ENCODE measurements at places on chromosomes 12 and 14. TPM values are rescaled to one million over a fixed set of nuclear protein-coding genes. Genes with fewer than 3 reads are reported as not detected.

- no peak for ATAC-seq
These were observed 57.2 kb downstream of the WDR20 start for GRCh38 chr14:102196902-102197230.

DNA sequence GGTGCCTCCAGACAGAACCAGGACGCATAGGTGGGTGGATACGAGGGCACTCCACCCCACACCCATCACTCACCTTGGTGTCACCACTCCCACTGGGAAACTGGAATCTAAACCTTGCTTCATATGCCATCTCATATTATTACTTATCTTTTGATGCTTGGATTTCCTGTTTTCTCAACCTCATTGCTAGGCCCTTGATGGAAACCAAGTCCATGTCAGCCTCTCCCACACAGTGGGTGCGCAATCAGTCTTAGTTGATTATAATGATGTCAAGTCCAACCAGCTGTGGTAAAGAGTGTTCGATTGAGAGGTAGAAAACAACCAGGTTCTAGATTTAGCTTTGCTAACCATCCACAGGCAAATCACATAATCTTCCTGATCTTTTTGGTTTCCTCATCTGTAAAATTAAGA, 584 bp upstream of the DDHD1 start:
- no peak for ATAC-seq

DNA sequence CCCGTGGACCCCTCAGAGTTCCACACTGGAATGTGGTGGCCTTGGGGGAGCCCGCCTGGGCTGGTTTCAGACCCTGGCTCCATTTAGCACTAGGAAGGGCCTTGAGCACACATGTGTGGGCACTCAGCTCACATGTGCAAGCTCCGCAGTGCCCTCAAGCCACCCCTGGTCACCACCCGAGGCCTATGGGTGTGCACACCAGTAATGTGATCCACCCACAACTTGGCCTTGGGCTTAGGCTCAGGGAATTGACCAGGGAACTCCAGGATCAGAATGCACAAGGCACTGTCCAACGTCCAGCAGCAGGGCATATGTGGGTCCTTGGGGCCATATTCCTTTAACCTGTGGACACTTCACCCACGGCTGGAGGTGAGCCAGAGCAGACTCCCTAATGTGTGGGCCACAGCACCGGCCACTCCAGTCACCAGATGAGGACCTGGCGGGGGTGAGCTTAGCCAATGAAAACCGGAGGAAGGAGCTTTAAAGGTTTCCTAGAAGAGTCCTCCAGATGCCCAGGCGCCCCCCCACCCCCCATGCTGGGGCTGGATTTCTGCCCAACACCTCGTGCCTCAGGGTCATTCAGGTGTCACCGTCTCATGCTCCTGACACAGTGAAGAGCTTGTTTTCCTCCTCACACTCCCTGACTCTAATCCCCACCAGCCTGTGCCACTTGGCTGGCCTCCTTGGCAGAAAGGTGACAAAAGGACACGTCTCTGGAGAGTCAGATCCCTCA, 209.2 kb downstream of the ZFP36L1 start:
- no peak for ATAC-seq

DIO3 gene
- total RNA-seq, result 1.7 TPM

DNA sequence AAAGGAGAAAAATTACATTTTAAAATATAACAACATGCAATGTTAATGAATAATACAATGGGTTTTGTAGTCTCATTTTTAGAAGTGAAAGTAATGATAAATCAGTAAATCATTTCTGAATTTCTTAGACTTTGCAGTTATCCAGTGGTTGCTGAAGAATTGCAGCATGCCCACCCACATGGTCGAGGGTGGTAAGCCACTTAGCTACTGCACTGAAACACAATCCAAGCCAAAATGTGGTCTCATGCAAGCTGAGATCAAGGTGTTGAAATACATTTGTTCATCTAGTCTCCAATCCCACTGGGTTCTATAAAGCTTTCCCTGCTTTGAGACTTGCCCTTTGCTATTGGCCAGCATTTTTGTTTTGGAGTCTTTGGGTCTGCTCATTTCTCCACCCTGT, 247.9 kb downstream of the NELL2 start:
- ATAC-seq, result no peak

CCDC175 gene
- not detected for total RNA-seq

NCOR2 gene
- total RNA-seq, result 79.8 TPM

DNA sequence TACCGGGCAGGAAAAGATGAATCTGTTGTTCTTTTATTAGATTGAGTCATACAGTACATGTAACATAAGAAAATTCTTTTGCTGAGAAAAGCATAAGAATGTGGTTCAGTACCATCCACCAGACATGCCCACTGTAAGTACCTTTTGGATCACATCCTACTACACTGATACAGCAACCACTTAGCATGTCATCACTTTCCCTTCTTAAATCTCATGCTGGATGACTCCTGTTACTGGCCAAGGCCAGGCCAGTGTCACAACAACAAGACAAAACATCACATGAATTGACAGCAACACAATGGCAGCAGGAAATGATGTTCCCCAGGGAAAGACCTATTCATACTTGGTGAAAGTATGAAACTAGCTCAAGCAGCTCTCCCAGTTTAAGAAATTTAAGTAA, 46.4 kb downstream of the STXBP6 start:
- no peak for ATAC-seq

KICS2 gene
- 5.7 TPM for total RNA-seq

DNA sequence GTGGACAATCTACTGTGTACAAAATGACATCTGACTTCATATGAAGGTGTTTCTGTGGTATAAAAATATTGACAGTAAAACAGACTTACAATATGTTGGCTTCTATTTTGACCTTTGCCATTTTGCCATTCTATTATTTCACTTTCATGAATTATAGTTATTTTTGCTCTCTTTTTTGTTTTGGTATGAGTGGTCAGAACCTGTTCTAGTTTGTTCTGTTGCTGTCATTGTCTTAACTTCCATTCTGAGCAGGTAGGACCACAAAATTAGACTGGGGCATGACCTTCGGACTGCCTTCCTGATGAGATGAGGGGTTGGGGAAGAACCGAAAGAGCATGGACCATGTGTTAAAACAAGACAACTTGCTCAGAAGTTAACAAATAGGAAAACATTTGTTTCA, 36.5 kb upstream of the IFNG-AS1 start:
- no peak for ATAC-seq

SCN8A gene
- 0.47 TPM for total RNA-seq

DNA sequence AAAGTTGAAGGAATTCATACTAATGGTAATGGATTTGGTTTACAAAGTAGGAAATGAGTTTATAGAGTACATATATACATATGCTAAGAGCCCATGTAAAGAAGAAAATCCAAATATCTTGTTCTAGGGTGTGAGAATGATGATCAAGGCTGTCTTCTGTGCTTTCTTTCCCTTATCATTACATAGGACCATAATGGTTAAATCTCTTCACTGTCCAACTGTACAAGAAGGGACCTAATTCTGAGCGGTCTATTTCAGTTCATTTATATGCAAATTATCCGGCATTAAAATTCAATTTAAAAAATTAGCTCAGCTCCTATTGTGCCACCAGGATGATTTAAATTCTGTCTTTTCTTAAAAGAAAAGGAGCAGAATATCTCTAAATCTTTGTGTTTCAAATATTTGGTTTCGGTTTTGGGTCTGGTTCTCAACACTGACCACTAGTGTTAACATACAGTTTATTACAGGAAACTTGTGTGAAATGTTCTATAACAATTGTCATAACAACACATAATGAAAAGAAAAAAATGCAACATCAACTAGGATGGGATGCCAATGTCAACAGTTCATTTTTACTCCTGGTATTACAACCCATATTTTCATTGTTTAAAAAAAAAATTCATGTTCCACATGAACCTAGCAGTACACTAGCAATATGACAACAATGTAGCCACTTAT, 16.8 kb downstream of the OR4K1 start:
- no peak for ATAC-seq

DNA sequence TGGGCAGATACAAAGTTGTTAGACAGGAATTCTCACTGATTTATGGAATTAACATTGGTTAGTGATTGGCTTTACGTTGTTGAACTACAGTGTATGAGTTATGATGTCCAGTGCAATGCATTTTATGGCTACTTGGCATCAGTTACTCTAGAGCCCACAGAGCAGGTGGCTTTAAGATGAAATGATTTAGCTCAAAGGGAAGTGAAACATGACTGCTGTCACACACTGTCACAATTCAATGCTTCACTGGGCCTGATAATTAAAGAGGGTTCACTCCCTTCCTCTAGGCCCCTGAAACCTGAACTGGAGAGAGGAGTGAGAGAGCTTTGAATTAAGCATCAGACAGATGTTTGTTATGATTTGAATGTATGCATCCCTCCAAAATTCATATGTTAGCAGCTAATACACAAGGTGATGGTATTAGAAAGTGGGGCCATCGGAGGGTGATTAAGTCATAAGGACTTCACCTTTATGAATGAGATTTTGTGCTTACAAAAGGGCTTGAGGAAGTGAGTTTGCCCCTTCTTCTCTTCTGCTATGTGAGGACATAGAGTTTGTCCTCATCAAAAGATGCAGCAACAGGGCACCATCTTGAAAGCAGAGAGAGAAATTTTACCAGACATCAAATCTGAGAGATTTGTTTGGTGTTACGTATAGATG, 175.8 kb upstream of the GRIN2B start:
- no peak for ATAC-seq

DNA sequence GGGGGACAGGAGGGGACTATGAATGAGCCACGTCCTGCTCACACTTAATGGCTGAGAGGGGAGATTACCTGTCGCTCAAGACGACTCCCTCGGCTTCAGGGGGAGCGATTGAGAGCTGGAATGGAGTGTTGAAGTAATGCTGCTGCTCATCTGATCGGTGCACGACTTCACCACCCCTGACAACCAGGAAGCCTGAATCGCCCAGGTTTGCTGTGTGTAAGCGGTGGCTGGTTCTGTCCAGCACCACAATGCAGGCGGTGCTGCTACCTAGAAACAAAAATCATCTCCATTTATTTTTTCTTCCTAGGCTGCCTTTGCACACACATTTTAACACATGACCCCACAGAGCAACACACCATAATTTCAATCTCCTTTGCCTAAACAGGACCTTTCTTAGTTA, 37.3 kb downstream of the PPTC7 start:
- no peak for ATAC-seq

DNA sequence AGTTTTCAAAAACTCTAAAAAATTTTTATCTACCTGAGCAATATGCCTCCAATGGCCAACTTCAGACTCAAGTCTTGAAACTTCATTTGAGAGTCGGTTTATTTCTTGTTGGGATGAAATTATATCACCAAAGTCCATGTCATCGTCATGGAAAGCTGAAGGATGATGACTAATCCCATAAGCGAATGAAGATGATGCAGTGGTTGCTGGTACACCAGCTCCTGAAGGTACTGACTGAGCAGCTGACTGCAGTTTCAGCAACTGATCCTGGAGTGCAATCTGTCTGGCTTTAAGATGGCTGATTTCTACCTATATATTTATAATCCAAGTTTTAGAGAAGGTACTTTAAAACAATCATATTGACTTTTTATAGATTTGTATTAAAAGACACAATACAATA, 18.3 kb downstream of the TRIP11 start:
- ATAC-seq, result no peak
